Natural killer cell treated with Interleukin-12 subunit alpha and Interleukin-12 subunit beta and Interleukin-15 and Interleukin-18, amount 100 ng/mL, for 72 hours (primary cell): ENCODE measurements at places on chromosomes 1 and 21. TPM values are rescaled to one million over a fixed set of nuclear protein-coding genes. Genes with fewer than 3 reads are reported as not detected.
A peak's percentile ranks its signal among the peaks of the same experiment; 100 is the strongest.

- H3K4me1 ChIP-seq: peaks cover 3% of the 10 kb centered on the region
- peaks cover 2% of the 10 kb centered on the region for H3K27me3 ChIP-seq
- H3K27ac ChIP-seq: no peak overlapping the region
- no peak for DNase-seq
- H3K4me3 ChIP-seq: no peak overlapping the region
Measured at GRCh38 chr1:183836598-183836997, 31.7 kb downstream of the RGL1 start.

Gene AK2
- total RNA-seq: 379 TPM

Gene KCNT2
- not detected for total RNA-seq

Gene S100A7A
- not detected for total RNA-seq

Gene RXFP4
- not detected for total RNA-seq

- no peak overlapping the region for H3K4me3 ChIP-seq
- H3K36me3 ChIP-seq: no peaks in the 10 kb centered on the region
- DNase-seq: no peak
- peak overlapping the region; percentile 36 for H3K27ac ChIP-seq
- H3K27me3 ChIP-seq: no peaks in the 10 kb centered on the region
- peaks cover 8% of the 10 kb centered on the region for H3K4me1 ChIP-seq
Measured at GRCh38 chr1:210400043-210400840, 71.5 kb downstream of the HHAT start.

DNA sequence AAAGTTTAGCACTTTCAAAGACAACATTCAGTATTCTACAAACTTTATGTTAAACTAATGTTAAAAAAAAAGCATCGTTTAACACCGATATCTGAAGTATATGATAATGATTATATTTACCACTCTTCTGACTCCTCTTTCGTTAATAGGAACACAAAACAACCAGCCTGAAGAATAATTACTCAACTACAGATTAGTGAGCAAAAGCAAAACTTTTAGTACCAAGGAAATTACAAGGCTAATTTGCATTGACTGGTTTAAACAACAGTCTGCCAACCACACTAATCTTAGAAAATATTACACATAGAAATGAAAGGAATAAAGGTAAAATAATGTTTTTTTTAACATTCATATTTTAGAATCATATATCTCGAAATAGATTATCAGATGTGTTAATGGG is 500.7 kb downstream of the LMO4 start:
- no peaks in the 10 kb centered on the region for H3K36me3 ChIP-seq
- H3K4me1 ChIP-seq: peaks cover 14% of the 10 kb centered on the region
- no peak overlapping the region for H3K27ac ChIP-seq
- peaks cover 2% of the 10 kb centered on the region for H3K27me3 ChIP-seq
- H3K4me3 ChIP-seq: no peak overlapping the region
- no peak for DNase-seq

DNA sequence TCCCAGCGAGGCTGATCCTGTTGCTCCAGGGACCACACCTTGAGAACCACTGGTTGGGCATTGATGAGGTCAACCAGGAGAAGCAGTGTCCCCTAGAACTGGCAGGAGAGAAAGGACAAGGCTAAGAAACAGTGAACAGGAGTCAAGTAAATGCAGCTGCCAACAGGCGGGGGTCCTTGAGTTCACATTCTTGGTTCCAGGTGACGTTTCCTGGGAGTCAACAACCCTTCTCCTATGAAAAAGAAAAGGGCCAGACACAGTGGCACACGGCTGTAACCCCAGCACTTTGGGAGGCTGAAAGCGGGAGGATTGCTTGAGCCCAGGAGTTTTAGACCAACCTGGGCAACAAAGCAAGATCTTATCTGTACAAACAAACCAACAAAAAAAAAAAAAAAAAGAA is 98.3 kb downstream of the KAZN start:
- no peak overlapping the region for H3K27ac ChIP-seq
- no peak for DNase-seq
- peaks cover 29% of the 10 kb centered on the region for H3K27me3 ChIP-seq
- no peaks in the 10 kb centered on the region for H3K4me1 ChIP-seq
- H3K4me3 ChIP-seq: no peak overlapping the region

DNA sequence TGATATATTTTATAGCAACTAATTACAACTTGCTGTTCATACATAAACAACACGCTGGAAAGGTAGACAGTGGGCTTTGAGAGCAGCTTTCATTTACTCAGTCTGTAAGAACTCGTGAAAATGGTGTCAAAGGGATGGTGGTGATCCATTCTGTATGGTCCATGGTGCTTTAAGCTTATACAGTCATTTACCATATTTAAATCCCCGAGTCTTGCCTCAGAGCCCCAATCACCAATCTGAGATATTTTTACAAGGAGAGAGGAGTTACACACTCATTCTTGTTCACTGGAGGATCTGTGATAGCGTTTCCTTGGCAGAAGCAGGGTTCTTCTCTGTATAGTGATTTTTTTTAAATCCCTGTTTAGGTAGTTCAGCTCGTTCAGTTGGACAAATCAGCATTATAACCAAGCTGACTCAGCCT is 694.6 kb downstream of the USP25 start:
- H3K27ac ChIP-seq: no peak overlapping the region
- no peaks in the 10 kb centered on the region for H3K36me3 ChIP-seq
- H3K4me1 ChIP-seq: no peaks in the 10 kb centered on the region
- no peaks in the 10 kb centered on the region for H3K27me3 ChIP-seq
- H3K4me3 ChIP-seq: no peak overlapping the region

DNA sequence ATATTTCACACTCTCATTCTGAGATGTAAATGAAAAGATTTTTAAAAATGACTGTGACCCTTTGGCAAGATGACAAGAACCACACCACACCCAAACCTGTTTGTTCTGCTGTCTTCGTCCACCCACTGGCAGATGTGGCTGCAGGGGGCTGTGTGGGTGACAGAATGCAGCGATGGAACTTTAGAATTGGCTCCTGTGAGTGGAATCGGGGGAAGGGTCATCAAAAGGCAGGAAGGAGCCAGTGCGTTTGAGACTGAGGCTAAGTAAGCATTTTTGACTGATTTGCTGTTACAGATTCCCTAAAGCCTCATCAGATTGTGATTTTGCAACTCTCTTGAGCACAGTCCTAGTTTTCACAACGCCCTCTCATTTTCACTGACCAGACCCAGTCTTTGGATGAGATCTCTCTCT is 111.2 kb upstream of the ADGRL2 start:
- H3K27me3 ChIP-seq: no peaks in the 10 kb centered on the region
- DNase-seq: no peak
- no peak overlapping the region for H3K4me3 ChIP-seq
- no peaks in the 10 kb centered on the region for H3K4me1 ChIP-seq

Gene BACE2
- 0.21 TPM for total RNA-seq
